ENCODE measurements at places on chromosomes 2 and 18.
A peak's percentile ranks its signal among the peaks of the same experiment; 100 is the strongest.

DNA sequence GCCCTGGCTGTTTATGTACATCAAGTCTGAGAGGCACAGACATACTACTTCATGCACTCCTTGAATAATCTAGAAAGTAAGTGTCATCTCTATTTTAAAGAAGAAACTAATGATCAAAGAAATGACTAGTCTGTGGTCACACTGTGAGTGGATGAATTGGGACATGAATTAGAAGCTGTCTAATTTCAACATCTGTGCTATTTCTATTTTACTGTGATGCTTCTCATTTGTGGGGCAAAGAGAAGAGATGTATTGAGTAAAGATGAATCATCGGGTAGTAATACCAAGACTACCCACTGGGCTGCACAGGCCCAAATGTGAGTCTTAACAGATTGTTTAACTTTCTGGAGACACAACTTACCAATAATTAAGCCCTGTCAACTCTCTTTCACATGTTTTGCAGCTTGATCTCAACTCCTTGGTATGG is 42.4 kb upstream of the MTIF2 start:
- DNase-seq: no peak

GRCh38 chr2:15746703-15747550 is 155.3 kb downstream of the DDX1 start:
- DNase-seq: no peak

DNA sequence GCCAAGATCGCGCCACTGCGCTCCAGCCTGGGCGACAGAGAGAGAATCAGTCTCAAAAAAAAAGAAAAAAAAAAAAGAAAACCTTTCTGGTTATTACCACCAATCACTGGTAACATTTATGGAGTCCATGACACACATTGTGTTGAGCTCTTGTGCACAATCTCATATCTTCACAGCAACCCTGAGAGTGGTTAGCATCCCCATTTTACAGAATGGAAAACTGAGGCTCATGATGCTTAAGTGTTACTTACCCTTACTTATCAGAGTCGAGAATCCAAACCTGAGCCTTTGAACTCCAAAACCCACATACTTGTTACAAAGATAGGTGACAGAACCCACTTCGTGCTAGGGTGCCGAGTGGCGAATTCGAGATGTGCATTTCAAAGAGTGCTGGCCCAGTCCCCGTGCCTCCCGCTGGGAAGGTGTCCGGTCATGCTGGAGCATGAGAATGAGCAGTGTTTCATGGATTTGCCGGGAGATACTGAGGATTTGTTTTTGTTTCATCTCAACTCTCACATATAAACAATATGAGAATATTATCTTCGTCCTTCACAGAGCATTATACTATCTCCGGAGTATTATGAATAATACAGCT is 50.9 kb downstream of the CYP27C1 start:
- DNase-seq: peak; percentile 27

GRCh38 chr18:3806656-3807055 is 356.7 kb downstream of the TGIF1 start:
- DNase-seq: no peak

GRCh38 chr18:77093586-77093985 is 39.0 kb downstream of the MBP start:
- no peak for DNase-seq

DNA sequence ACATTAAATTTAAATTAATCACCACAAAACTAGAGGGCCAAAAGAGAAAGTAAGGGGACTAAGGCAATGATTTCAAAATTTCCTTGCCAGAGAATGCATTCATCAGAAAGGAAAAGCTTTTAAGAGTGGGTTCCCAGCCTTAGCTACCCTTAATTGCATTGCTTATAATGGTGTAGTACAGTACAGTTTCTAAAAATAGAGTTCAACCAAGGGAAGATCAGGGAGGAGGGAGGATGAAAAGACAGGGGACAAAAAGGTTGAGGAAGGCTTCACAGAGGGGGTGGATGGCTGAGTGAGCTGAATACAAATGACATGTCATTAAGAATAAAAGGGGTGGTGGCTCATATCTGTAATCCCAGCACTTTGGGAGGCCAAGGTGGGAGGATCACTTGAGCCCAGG is 119.9 kb downstream of the RBMS1 start:
- no peak for DNase-seq

DNA sequence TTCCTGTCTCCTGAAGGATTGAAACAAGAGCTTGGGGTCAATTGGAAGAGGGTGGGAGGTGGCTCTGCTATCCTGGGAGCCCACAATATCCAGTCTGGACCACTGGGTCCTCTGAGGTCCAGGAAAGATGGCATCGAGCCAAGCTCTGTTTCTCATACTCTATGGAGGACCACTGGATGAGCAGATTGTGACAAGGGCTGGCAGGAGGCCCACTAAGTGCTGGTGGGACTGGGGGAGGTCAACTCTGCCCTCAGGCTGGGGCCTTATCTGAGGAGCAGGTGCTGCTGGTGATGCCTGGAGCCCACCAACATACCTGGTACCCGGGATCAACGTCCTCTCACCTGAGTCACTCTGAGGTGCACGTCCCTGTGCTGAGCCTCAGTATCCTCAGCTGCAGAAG is 142.4 kb downstream of the NDUFA10 start:
- DNase-seq: peak; percentile 47

GRCh38 chr2:186595219-186595618 is 5.4 kb downstream of the ITGAV start:
- DNase-seq: no peak

DNA sequence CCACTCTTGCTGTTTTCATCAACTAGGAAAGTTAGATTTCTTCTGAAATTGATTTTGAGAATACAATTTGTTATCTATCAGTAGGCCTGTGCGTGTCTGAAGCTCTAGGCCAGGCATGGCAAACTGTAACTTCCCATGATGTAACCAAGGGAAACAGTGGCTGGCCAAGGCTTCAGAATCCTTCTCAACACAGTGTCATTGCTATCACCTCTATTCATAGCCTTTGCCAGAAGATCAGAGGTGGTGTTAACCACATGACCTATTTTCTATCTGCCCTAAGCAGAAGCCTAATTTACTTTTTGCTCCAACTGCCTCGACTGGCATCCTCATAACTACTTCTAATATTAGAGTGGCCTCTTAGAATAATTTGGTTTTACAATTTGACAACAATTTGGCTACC is 2.5 kb downstream of the ITGB6 start:
- DNase-seq: no peak

DNA sequence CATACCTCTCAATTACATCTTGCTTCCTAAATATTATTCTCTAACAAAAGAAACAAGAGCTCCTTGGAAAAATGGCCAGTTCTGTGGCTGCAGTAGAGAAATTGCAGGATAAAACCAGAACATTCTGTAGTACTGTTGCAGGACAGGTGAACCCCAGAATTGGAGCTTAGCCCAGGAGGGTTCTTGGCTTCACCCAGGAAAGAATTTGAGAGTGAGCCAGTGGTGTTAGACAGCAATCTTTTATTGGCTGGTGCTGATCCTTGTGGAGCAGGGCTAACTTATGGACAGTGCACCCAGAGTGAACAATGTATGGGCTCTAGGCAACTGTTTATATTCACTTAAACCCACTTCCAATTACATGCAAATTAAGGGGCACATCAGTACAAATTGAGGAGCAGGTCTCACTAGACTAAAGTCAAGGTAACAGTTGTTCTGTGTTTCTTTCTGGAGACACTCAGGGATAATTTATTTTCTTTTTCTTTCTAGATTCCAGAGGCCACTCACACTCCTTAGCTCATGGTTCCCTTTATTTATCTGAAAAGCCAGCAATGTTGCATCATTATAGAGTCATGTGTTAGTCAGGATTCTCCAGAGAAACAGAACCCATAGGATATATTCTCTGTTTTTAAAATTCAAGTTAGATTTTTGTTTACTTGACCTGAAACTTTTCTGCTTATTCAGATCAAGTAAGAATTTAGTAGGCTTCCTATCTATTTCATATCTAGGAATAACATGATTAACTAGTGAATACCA is 348.1 kb downstream of the CCDC85A start:
- peak; percentile 45 for DNase-seq

DNA sequence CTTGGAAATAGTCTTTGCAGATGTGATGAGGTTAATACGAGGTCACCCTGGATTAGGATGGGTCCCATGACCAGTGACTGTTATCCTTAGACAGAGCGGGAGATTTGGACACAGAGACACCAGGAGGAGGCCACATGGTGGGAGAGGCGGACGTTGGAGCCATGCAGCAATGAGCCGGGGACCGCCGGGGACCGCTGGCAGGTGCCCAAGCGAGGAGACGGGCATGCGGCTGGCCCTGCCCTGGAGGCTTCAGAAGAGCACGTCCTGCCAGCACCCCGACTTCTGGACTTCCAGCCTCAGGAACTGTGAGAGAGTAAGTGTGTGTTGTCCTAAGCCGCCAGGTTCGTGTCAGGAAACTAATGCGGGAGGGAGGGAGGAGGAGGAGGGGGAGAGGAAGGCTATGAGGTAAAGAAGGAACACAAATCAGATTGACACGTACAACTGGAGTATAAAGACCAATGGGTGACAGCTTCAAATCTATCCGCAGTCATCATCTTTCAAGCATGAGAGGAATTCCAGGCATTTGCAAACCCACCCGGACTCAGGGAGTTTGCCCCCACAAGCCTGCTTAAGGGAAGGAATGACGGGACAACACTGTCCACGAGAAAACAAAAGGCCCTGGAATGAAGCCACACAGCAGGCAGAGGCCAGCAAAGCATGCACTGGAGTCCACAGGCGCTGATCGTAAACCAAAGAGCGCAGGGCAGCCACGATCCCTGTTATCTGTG is 11.6 kb upstream of the BOK start:
- no peak for DNase-seq

Measured in left lobe of liver (tissue), 2 donors.